Muscle of back (tissue), 13 donors: ENCODE measurements at places on chromosomes 7 and 10. TPM values are rescaled to one million over a fixed set of nuclear protein-coding genes. Genes with fewer than 3 reads are reported as not detected.
A peak's percentile ranks its signal among the peaks of the same experiment; 100 is the strongest.

The C10orf143 gene
- 4.1 TPM for polyA plus RNA-seq

The EIF4EBP2 gene
- polyA plus RNA-seq: 55.6 TPM

DNA sequence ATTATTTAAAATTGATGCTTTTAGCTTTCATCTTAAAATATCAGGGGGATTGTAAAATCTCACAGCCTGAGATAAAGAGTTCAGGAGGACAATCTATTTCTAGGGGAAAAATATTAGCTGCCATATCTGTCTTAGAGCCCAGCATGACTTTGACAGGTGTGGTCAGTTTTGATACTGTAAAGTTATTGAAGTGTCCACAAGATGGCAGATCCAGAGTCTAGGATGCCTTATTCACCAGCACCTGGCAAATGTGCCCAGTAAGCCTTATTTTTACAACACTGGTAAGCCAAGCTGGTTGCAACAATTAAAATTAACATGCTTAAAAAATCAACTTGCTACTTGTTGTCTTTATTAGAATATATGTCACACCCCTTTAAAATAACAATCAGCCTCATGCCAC, 579.3 kb downstream of the SH2D4B start:
- no peak for DNase-seq

The HOXA11 gene
- 0.12 TPM for polyA plus RNA-seq

DNA sequence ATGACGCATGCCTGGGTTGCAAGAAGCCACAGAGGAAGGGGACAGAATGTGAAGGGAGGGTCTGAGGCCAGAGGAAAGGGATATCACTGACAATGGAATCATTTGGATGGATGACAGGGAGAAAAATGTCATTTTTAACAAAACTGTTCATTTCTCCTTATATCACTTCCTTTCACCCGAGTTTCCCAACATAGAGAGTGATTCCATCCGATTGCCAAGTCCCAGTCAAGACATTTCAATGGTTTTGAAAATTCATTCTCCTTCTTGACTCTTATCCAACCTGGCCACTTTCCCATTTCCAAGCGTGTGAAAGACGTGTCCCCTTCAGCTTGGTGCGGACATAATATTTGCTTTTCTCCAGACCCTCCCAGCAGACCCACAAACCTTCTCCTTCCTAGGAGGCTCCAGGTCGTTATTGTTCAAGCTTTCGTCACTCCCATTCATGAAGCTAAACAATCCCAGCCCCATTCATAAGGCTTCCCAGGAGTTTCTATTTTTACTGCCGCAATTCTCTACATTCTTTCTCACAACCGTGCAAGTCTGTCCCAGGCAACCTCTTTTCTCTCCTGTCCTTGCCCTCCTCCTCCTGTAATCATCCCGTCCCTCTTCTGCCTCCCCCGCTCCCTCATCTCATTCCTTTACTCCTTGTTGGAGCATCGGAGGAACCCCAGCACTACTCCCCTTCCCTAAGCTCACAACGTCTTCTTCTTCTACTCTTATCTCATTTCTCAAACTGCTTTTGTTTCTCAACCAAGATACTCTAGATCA, 301.3 kb upstream of the KLF6 start:
- DNase-seq: peak; percentile 71

DNA sequence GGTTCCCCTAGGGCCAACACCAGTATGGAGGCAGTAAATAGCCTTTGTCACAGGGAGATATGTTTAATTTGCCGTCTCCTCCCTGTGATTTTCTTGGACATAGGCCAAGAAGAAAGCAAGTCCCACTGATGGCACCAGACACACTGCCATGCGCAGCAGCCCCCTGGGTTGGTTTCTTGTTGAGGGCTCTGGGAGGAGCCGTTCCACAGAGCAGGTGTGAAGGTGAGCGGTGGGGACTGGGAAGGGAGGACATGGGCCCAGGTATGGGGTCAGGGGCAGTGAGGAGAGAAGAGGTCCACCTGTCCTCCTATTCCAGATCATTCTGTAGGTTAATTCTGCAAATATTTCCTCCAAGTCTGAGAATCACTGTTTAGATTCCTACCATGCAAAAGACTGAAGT, 376.1 kb downstream of the PLXNA4 start:
- no peak for DNase-seq

DNA sequence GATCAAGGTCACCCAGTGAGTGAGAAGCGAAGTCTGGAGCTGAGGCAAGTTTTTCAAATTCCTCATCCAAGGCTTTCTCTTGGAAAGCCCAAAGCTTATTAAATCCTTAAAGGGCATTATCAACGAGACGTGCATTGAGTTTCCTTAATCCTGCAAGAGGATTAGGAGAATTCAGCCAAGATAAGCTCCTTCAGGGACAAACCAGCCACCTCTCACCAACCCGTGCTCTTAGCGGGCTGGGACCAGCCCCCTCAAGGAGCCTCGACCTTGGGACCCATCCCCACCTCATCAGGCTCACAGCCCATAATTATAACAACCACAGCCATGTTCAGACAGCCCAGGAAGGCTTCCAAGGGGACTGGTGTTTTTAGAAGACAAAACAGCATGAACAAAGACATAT, 12.0 kb upstream of the SLC29A4 start:
- no peak for DNase-seq

DNA sequence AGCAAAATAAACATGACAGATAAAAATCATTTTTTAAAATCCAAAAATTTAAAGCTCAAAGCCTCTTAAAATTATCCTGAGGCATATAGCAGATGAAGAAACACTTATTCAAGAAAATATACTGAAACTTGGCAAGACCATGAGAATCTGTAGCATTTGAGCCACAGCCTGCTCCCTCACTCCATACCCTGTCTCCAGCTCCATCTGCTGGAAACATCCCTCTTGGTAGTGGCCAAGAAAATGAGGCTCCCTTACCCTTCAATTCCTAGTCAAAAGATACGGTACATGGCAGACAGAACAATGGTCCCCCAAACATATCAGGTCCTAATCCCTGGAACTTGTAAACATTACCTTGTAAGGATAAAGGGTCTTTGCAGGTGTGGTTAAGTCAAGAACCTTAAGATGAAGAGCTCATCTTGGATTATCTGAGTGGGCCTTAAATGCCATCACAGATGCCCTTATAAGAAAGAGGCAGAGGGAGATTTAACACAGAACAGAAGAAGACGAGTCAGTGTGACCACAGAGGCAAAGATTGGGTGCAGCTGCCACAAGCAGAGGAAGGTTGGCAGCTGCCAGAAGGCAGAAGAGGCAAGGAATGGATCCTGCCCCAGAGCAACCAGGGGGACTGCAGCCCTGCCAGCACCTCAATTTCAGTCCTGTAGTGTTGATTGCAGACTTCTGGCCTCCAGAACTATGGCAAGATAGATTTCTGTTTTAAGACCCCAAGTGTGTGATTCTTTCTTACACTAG, 149.4 kb downstream of the ZNF248 start:
- DNase-seq: no peak

DNA sequence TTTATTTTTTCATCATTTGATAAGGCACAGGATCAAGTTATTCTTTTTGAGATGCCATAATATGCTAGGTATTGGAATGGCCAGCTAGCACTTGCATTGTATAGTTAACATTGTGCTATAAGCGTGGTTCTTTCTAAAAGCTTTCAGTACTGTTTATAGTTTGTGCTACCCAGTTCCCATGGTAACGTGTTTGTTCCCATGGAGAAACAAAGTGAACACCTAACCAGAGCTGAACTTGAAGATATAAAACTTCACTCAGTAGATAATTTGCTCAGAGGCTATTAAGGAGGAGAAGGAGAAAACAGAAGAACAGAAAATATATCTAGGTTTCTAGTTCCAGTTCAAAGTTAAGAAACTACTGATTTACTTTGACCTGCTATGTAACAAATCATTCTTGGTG, 23.6 kb upstream of the ITGB8 start:
- peak; percentile 20 for DNase-seq
